ENCODE measurements at places on chromosomes 7 and 10.
A peak's percentile ranks its signal among the peaks of the same experiment; 100 is the strongest.

DNA sequence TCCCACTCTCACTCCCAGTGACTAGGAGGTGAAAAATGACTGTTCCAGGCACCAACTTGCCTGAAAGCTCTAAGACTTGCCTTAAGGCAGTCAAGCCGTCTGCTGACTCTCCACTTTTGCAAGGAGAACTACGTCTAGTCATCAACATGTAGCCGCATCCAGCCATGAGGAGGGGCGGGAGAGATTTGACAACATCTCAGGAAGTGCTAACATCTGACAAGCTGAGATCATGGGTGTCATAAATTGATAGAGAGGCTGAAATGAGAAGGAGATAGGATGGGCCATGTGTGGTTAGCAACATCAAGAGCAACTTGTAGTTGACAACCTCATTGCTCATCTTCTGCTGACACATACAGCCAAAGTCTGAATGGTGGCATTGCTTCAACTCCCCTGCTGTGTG lies 9.0 kb upstream of the TBXAS1 start:
- DNase-seq: no peak

DNA sequence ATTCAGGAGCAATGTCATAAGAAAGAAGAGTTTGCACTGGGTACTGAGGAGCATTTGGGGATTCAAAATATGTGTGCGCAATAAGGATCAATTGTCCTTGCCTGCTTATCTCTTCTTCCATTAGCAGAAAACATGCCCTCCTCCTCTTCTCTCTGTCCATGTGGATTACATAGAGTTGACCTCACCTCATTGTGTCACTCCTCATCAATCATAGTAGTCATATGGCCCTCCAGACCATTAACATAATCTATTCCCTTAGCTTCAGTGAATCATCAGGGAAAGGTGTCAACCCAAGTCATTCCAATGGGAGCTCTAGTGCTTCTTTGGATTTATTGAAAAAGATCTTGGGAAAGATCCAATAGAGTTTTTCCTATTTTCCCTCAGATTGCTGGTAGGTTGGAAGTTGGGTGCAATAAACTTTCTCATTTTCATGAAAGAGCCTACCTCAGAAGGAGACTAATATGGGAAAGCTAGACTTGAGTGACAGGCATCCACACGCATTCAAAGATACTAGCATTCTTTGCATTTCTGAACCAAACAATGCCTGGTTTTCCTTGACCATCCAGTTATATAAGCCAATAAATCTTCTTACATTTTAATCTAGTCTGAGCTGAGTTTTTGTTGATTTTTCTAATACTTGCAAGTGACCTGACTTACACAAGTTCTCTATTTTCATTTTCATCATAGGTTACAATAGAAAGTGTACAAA lies 71.5 kb upstream of the FAM13C start:
- no peak for DNase-seq

GRCh38 chr7:85771516-85771915 lies 584.7 kb upstream of the SEMA3D start:
- no peak for DNase-seq

DNA sequence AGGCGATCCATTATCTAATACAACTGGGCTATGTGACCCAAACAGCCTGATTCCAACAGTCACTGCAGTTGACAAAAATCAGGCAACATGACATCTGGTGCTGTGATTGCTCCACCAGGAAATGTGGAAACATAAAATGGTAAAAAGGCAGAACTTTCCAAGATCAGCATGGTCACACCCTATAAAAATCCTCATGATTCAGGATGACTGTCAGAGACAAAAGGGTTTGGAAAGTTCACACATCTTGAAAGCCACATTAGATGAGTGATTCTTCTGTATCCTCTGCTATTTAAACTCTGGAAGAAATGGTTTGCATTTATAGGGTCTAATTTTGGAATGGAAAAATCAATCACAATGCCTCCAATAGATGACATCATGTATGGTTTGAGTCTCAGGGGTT lies 662.6 kb upstream of the IGFBP3 start:
- DNase-seq: no peak

DNA sequence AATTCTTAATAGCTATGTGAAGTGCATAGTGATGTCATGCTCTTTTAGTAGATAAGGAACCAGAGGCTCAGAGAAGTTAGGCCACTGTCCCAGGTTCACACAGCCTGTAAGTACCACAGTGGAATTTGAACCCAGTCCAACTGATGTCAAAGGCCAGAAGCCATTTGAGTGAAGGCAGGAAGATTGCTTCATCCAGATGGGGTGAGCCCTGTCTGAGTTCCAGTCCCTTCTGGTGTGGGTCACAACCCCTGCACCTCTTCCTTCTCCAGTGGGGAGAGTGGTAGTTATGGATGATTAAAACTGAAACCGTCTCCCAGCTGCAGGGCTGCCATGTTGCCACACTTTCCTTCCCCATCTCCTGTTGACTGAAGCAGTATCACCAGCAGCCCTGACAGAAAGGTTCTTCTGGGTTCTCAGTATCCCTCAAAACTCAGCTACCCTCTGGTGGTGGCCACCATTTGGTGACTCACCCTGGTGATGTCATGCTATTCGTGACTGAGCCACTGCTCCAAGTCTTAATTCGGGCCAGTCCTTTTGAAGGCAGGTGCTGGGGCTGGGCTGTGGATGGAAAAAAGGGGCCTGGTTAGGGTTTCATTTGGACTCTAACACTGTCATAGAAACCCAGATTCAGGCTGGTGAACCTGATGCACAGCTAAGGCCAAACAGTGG lies 1.5 kb upstream of the C10orf95 start:
- no peak for DNase-seq

GRCh38 chr10:11434324-11434723 lies 177.1 kb downstream of the USP6NL start:
- peak; percentile 84 for DNase-seq

- no peak for DNase-seq
Measured at GRCh38 chr10:132916956-132917666, 25.3 kb downstream of the CFAP46 start.

GRCh38 chr10:78407966-78408365 lies 374.3 kb downstream of the RPS24 start:
- DNase-seq: no peak

- DNase-seq: no peak
Measured at GRCh38 chr7:80508440-80508839, 3.4 kb downstream of the GNAT3 start.

- DNase-seq: no peak
Measured at GRCh38 chr10:70425096-70425495, 16.4 kb downstream of the NODAL start.

DNA sequence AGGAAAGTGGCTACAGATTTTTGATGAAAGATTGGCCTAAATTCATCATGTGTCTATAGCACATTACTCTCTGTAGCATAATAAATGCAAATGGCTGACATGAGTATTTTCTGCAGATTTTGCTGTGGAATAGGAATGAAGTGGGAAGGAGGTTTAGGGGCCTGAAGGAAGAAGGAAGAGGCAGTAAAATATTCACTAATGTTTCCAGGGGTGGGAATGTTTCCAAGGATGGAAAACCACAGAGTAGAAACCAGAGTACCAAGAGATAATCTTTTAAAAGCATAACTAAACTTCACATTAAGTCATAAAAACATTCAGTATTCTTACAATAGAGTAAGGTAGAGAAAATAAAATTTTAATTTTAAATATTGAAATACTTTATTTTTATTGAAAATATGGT lies 267.8 kb downstream of the BICC1 start:
- DNase-seq: no peak

DNA sequence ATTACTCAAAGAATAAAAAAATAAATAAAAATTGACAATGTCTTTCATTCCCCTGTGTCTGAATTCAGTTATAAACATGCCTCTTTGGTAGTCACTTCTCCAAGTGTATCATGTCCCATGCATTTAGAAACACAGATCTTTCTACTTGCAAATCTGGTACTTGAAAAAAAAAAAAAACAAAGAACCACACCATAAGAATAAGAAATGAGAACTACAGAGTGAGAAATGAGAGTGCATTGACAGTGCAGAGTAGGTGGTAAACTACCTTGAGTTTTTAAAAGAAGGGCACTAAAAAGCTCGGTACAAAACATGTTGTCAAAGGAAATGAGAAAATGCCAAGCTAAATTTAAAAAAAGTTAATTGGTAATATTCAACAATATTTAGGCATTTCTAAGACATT lies 123.0 kb downstream of the GPR85 start:
- no peak for DNase-seq

Measured in H7 (cell line).